Fibroblast of pulmonary artery (primary cell): ENCODE measurements at places on chromosomes 7 and 10.

DNA sequence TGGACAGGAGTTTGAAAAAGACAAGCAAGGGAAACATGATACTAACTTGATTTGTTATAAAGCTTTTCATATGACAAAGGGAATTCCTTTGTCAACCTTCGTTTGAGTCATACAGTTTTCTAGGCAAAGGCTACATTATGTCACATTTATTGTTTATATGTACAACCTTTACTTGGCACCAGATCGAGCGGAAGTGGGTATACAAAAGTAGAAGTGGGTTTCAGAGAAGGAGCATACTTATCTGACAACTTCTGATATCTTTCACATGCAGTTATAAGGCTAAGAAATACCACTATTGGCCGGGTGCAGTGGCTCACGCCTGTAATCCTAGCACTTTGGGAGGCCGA, 11.0 kb downstream of the STMP1 start:
- DNase-seq = peak; percentile 78

GRCh38 chr10:101453791-101454718, 100.1 kb downstream of the BTRC start:
- DNase-seq = no peak

DNA sequence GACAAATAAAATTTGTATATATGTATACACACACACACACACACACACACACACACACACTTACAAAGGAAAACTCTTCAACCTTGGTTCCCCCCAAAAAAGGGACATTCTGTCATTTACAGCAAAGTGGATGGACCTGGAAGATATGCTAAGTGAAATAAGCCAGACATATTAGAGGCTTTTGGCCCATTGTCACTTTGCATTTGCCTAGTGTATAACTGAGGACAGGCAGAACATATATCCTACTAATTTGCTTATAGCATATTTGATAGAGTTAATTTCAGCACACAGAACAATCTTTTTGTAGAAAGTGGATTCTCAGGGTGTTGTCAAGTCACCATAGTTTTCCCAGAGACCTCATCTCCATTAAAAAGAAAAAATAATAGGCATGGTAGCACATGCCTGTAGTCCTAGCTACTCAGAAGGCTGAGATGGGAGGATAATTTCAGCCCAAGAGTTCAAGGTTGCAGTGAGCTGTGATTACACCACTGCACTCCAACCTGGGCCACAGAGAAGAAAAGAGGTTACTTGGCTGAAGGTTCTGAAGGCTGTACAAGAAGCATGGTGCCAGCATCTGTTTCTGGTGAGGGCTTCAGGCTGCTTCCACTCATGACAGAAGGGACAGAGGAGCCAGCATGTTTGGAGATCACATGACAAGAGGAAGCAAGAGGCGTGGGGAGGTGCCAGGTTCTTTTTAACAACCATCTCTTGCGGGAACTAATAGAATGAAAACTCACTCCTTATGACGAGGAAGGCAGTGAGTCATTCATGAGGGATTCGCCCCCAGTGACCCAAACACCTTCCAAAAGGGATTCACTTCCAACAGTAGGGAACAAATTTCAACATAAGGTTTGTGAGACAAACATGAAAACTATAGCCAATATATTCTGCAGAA, 135.6 kb downstream of the TMEM168 start:
- DNase-seq = peak; percentile 72

GRCh38 chr10:64558094-64558835, 1037.1 kb downstream of the REEP3 start:
- no peak for DNase-seq

- DNase-seq = no peak
Measured at GRCh38 chr7:6166443-6166891, 106.0 kb downstream of the CYTH3 start.

DNA sequence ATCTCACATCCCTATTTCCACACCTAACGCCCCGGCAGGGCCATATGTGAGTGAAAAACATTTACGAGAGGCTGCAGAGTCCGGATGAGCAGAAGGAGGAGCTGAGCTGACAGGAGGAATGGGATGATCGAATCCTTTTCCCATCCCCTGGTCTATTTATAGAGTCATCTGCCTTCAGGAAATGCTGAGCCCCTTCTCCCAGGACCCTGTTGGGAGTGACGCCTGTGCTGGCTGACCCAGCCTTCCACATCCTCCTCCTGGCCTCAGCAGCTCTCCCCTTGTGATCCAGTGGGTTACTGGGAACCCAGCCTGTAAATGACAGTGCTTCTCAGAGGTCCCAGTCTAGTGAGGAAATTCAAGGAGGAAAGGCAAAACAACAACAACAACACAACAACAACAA, 16.6 kb downstream of the DENND2A start:
- peak; percentile 58 for DNase-seq

GRCh38 chr10:57119684-57120083, 758.6 kb upstream of the ZWINT start:
- DNase-seq = no peak

DNA sequence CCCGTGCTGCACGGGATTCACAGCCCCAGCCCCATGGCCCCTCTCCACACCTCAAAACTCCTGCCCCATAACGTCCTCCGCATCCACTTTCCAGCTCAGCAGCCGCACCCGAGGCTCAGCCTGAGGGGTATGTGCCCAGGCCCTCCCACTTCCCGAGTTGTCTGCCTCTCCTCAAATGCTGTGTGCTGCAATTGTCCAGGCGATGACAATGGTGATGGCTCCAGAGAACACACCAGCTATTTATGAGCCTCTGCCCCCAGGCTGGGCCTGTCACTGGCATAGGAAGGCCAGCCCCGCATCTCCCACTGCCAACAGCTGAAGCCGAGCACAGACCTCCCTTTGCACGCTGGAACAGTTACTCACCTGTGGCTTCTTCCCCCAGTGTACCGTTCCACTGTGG, 2.4 kb upstream of the LDB3 start:
- no peak for DNase-seq

DNA sequence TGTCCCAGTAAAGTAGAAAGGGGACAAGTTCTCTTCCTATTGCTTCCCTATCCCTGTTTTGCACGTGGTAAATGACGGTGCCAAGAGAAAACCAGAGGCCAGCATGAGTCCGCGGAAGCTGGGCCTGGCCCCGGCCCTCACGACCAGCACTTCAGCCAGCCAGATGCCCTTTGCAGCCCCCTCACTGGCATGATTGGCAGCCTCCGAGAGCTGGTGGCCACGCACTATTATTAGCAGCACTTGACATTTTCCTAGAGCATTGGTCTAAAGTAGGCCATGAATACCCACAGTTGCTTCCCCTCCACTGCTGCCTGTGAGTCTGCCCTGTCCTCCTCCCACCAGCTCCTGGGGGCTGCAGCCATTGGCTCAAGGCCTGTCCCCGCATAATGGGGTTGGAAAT, 369.1 kb downstream of the PLXNA4 start:
- DNase-seq = no peak

GRCh38 chr10:22977751-22978150, 49.9 kb downstream of the ARMC3 start:
- no peak for DNase-seq

- no peak for DNase-seq
Measured at GRCh38 chr7:93574646-93575554, at the start of gene CALCR. Gene CALCR (minus strand): TSS chr7:93574724. CDS start chr7:93486981, 87,743 bp downstream.

- DNase-seq = no peak
Measured at GRCh38 chr7:105055084-105055483, 41.1 kb downstream of the KMT2E start.

DNA sequence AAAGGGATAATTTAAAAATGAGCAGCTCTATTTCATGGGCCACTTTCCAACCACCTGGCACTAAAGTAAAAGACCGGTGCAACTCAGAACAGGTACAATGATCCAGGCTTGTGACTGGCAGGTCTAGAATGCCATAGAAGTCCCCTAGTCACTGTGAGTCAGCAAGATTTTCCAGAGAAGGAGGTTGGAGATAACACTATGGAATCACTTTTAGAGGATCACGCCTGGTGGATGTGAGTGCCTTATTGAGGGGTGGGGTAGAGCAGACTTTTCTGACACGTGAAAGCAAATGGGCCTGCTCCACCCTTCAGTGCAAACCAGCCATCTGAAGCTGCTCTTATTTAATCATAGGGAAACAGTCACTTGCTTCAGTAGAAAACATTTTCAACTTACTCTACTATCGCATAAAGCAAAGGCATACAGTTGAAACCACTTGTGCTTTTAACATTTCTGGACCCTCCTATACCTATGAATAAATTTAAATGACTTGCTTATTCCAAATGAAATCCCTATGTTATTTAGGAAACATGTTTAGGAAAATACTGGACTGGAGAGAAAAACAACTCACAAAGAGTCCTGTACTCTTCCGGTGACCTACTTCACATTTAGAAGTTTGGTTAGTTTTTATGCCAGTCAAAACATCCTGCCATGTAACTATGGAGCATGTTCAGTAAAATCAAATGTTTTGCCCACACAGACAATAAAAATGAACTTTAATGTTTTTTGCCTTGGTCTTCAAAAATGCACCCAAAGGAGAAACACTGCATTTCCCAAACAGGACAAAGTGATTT, 21.5 kb upstream of the AKR1C1 start:
- peak; percentile 18 for DNase-seq

- DNase-seq = peak; percentile 36
Measured at GRCh38 chr10:78852466-78853240, 216.1 kb upstream of the ZMIZ1 start.

- DNase-seq = no peak
Measured at GRCh38 chr10:104935656-104936055, 294.6 kb downstream of the SORCS3 start.

DNA sequence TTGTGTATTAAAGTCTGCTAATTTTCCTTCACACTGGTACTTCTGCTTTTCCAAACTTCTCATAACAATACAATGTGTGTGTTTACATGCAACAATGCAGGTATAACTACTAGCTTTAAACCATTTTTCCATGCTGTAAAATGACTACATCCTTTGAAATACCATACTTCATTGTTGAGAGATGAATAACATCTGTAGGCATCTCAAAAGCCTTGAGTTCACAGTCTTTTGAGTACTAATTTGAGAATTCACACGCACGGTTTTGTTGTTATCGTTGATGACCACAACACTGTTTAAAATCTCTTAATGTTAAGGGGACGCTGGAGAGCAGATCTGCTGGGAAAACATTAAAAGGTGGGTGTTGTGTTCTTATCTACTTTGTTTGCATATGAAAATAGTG, 37.4 kb downstream of the SEMA3A start:
- no peak for DNase-seq

- no peak for DNase-seq
Measured at GRCh38 chr7:128880791-128881457, 18.3 kb downstream of the ATP6V1F start.

- no peak for DNase-seq
Measured at GRCh38 chr7:33661430-33662160, 243.7 kb upstream of the BMPER start.

DNA sequence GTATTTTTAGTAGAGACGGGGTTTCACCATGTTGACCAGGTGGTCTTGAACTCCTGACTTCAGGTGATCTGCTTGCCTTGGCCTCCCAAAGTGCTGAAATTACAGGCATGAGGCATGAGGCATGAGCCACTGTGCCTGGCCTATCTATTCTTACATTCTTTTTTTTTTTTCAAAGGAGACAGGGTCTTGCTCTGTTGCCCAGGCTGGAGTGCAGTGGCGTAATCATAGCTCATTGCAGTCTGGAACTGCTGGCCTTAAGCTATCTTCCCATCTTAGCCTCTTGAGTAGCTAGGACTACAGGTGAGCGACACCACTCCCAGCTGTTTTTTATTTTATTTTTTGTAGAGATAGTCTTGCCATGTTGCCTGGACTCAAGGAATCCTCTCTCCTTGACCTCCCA, 20.5 kb downstream of the RSBN1L start:
- DNase-seq = no peak
